ENCODE measurements at places on chromosomes 1 and 21.

DNA sequence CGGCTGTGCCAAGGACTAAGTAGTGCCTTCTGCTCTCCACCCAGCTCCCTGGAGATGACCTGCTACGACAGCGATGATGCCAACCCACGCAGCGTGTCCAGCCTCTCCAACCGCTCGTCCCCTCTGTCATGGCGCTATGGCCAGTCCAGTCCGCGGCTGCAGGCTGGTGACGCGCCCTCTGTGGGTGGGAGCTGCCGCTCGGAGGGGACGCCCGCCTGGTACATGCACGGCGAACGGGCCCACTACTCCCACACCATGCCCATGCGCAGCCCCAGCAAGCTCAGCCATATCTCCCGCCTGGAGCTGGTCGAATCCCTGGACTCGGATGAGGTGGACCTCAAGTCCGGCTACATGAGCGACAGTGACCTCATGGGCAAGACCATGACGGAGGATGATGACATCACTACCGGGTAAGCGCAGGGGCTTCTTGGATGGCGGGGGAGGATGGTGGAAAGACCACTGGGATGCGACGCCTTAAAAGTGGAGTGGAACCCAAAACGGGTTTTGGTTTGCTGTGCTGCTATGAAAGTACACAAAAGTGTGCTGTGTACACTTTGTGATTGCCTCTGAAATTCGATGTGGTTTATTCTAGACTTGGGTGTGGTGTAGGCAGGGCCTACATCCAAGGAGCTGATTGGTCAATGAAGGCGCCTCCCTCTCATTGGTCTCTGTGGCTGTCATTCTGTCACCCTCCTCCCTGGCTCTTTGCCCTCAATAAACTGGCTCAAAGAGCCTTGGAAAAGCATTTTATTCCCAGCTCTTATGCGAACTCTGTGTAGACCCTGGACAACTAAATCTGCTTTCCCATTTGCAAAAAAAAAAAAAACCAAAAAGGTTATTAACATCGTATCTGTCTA lies 110.4 kb upstream of the IPO9 start:
- no peak for DNase-seq

GRCh38 chr1:236030534-236030933 lies 34.4 kb downstream of the NID1 start:
- no peak for DNase-seq

- no peak for DNase-seq
These were observed 226.5 kb downstream of the SDCCAG8 start for GRCh38 chr1:243482141-243483022.

DNA sequence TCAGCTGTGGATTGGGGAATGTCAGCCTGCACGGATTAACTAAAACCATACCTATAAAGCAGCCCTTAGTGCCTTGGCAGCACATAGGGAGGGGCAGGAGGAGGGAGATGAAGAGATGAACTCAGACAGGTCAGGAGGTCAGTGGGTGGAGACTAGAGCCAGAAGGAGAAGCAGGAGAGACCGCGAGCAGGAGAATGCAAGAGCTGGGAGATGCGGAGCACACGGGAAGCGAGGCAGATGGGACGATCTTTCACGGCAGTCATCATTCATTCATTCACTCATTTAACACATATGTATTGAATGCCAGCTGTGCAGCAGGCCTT lies 41.9 kb downstream of the NEK2 start:
- no peak for DNase-seq

DNA sequence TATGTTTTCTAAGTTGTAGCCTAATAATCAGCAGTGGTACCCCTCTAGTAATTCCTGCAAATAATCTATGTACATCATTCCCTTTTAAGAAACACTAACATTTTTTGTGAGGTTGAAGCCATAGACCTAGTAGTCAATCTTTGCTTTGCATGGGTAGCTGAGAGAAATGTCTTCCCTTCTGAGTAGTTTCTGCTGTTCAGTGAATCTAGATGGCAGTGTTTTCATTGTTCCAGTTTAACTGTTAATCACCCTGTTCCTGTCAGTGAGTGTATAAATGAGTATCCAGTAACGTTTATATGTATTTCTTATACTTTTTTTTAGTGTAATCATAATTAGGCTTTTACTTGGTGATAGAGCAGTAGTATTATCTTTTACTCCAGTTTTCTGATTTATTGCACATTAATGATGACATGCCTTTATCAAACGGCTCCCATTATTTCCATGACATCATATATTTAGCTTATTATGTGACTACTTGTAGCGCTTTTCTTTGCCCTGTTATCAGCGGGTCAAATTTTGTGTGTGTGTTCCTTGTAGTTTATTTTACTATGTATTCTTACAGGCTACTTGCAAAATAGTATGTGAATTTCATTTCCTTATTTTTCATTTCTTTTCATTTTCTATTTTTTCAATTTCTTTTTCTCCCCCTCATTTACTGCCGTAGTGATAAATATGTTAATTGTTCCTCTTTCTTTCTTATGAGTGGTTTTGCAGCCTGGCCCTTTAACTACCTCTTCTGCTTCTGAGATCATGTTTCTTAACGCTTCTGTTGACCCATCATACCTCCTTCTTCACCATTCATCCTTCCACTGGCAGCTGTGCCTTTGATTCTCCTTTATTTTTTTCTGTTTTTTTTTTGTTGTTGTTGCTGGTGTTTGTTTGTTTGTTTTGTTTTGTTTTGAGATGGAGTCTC lies 18.8 kb downstream of the CEP350 start:
- DNase-seq: no peak

- no peak for DNase-seq
These were observed 169.1 kb downstream of the ZC3H11B start for GRCh38 chr1:219443763-219444162.

- DNase-seq: no peak
These were observed 26.4 kb upstream of the LAMC1 start for GRCh38 chr1:182996816-182997215.

DNA sequence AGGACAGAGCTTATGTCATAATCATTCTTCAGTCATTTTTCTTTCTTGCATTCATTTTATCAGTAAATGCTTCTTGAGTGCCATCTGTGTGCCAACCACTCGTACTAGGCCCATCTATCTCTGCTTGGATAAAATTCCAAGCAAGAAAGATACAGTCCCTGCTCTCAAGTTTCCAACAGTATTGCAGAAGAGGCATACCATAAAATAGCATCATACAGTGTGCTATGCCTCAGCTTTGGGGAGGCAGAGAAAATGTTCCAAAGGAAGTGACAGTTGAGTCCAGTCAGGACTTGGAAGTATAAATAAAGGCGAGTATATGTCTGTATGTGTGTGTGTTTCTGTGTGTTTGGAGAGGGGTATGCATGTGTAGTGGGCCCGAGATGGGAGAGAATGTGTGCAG lies 113.4 kb upstream of the HOOK1 start:
- DNase-seq: no peak

GRCh38 chr1:244296447-244296846 lies 155.3 kb downstream of the ADSS2 start:
- no peak for DNase-seq

DNA sequence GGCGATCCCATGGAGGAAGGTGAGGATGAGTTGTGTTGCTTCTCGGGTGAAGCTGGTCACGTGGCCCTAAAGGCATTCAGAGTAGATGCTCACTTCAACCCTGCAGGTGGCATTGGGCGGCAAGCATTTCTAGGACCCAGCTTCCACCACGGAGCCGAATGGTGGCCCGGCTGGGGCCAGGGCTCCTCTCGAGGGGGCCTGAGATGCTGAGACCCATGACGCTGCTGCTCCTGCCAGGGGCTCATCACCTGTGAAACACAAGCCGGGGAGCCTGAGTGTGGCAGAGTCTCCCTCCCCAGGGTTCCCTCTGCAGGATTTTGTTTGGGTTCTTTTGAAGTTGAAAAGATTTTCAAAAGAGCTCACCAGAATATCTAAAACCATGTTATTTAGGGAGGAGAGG lies 41.2 kb downstream of the ABCG1 start:
- no peak for DNase-seq

GRCh38 chr1:3213730-3214129 lies 144.7 kb downstream of the PRDM16 start:
- DNase-seq: no peak

GRCh38 chr1:239123260-239123659 lies 263.1 kb upstream of the CHRM3 start:
- no peak for DNase-seq

GRCh38 chr1:43312663-43313515 lies 12.1 kb downstream of the TIE1 start:
- no peak for DNase-seq

GRCh38 chr1:21045351-21045750 lies 131.3 kb downstream of the EIF4G3 start:
- DNase-seq: no peak

GRCh38 chr1:19869929-19870328 lies 12.3 kb upstream of the OTUD3 start:
- DNase-seq: no peak

GRCh38 chr1:181424786-181425403 lies 58.4 kb upstream of the CACNA1E start:
- no peak for DNase-seq

- no peak for DNase-seq
These were observed 13.7 kb upstream of the RPL5 start for GRCh38 chr1:92817986-92818764.

GRCh38 chr1:94883691-94884090 lies 43.2 kb downstream of the CNN3 start:
- no peak for DNase-seq

- DNase-seq: no peak
These were observed 187.0 kb downstream of the KCTD3 start for GRCh38 chr1:215754112-215754511.

DNA sequence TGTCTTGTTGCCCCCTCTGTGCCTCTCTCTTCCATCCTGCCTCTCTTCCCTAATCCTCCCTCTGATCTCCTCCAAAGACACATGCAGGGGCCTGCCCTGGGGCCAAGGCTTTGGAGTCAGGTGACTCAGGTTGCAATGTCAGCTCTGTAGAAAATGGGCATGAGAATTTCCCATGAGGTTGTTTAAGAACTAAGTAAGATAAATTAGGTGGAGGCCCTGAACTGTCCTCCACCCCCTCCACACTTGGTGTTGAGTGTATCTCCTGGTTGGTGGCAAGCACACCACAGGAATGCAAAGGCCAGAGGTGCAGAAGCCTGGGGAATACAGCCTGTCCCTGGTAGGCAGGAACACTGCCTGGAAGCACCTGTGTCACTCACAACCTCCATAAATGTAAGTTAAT lies 63.9 kb upstream of the GRIK3 start:
- no peak for DNase-seq

GRCh38 chr1:217188280-217189237 lies 442.3 kb downstream of the GPATCH2 start:
- DNase-seq: no peak

DNA sequence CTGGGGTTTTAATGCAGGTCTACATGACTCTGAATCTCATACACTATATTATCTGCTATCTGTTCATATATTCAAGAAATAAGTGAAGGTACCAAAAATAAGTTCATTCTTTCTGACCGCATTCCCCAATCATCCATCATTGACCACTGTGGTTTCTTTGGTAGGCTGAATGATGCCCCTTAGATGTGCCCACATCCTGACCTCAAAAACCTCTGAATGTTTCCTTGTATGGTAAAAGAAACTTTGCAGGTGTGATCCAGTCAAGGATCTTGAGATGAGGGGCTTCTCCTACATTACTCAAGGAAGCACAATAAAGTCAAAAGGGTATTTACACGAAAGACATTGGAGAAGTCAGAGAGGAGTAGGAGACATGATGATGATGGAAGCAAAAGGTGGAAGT lies 60.6 kb upstream of the LRRC8B start:
- no peak for DNase-seq

DNA sequence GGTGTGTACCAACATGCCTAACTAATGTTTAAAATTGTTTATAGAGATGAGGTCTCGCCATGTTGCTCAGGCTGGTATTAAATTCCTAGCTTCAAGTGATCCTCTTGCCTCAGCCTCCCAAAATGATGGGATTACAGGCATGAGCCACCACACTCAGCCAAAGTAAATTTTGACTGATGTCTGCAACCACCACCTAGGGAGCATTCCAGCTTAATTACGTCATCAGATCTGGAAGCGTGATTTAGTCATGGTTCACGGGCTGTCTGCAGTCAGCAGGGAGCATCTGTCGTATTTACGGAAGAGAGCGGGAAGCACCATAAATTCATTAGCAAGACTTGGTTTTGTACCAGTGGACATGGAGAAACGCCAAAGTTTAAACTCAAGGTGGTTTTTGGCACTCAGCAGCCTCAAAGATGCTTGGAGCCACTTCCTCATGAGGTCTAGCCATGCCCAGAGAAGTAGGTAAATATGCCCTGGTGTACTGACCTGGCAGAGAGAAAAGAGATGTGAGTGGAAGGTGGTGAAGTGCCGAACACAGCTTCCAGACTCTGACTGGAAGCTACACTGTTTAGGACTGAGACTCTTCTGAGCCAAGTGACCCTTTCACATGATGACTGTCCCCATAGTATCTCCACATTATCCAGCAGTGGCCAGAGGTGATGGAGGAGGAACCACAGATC lies 60.8 kb upstream of the SLC35F3 start:
- no peak for DNase-seq

DNA sequence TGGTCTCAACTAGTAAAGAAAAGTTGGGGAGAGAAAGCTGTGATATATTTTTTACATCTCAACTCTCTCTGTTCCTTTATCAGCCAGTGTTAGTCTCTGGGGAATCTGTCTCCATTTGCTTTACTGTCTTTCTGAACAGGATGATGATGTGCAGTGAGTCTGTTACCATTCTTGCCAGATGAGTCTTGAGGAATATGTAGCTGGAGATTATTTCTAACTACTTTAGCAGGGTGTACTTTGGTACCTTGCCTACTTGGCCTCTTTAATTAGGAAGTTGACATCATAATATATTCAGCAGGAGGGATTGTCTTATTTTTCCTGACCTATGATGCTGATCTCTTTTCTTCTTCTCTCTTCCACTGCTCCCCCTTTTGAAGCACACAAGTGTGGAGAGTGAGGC lies 15.7 kb upstream of the HAX1 start:
- DNase-seq: no peak

GRCh38 chr1:198399452-198399851 lies 141.0 kb downstream of the ATP6V1G3 start:
- DNase-seq: no peak

DNA sequence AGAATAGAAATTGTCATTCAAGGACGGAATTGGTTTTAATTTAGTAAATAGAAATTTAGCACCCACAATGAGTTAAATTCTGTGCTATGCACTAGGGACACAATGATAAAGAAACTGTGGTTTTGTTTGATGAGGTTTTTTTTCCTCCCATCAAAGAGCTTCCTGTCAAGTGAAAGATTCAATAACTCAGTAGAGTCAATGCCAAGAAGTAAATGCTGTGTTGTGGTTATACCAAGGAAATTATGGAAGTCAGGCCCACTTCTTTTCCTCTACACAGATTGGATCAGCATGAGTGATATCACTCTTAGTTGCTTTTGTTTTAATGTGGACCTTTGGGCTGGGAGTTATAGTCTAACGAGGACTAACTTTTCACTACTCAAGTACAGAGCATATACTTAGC lies 1269.6 kb upstream of the ADGRL2 start:
- no peak for DNase-seq

DNA sequence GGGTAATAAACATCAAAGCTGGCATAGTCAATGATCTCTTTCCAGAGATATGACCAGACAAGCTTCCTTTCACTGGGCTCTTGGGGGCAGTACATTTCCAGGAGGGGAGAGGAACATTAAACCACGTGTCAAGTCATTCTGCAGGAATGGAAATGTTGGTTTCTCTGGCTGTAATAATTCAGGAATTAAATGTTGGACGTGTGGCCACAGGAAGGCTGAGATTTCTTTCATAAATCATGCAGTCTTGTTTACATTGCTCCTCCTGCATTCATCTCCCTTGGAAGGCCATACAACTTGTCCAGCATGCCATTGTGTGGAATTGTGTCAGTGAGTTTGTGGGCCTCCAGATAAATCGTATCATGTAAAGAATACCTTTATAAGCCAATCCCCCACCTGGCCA lies 259.2 kb downstream of the ADGRL2 start:
- no peak for DNase-seq

GRCh38 chr1:90707363-90707710 lies 9.8 kb downstream of the BARHL2 start:
- DNase-seq: no peak

All from esophagus squamous epithelium (tissue), 5 donors.